ENCODE measurements at places on chromosomes 6 and 20.
A peak's percentile ranks its signal among the peaks of the same experiment; 100 is the strongest.

DNA sequence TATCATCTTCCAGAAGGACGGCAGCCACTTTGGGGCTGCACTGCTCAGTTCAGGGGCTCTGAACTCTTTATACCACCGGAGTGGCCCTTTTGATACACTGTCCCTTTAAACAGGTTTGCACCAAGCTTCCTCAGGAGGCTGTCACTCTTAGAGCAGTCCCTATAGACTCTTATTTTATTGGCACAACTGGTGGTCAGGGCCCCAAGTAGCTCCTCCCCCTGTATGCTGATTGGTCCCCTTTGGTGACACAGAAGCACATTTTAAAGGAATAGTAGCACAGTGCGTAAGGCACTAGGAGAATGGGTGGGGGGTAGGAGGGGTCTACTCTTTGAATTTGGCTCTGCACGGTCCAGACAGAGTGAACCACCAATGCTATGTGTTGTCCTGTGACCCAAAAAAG lies 122.6 kb upstream of the MLN start:
- DNase-seq, result peak; percentile 18

- no peak for DNase-seq
Measured at GRCh38 chr6:119209452-119210205, 131.2 kb upstream of the FAM184A start.

DNA sequence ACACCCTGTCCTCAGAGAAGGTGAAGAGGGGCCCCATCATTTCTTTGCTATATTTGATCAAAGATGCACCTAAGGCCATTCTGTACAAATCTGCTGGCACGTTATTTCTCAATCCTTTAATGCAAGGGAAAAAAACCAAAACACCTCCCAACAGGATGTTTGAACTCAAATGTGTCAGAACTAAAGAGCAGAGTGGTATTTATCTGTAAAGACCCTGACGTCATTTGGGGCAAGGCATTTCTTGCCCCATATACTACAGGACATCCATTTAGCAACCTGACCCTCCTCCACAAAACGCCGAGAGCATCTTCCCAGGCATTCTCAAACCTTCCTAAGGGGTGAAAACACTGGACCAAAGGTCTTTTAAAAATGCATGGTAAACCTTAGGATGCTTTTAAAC lies 50.8 kb downstream of the ZMYND8 start:
- DNase-seq, result no peak

DNA sequence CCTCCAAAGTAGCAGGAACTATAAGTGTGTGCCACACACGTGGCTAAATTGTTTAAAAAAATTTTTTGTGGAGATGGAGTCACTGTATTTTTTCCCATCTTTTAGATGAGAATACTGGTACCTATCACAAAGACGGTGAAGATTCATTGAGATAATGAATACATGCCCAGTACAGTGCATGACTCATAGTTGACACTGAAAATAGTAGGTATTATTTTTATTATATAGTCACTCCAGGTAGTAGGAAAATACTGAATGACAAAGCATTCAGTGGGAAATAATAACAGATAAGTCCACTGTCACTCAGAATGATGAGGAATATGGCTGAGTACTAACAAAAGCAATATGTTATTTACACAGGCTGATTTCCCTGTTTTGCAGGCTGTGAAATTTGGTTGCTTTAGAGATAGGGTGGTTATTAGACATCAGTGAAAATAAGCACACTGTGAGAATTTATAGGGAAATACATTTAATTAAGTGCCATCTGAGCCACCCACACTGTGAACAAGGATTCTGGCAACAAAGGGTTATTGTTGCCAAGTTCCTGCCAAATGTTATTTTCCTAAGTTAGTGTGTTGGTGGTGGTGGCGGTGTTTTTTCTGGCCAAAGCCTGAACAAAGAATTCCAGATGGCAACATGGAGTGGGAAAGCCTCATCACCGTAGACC lies 129.8 kb upstream of the FOXQ1 start:
- DNase-seq, result no peak

- no peak for DNase-seq
Measured at GRCh38 chr6:120604510-120604909, 729.8 kb downstream of the TBC1D32 start.

GRCh38 chr6:1297746-1298145 lies 14.2 kb upstream of the FOXQ1 start:
- DNase-seq, result no peak

GRCh38 chr6:14177413-14178082 lies 60.0 kb downstream of the CD83 start:
- DNase-seq, result no peak

DNA sequence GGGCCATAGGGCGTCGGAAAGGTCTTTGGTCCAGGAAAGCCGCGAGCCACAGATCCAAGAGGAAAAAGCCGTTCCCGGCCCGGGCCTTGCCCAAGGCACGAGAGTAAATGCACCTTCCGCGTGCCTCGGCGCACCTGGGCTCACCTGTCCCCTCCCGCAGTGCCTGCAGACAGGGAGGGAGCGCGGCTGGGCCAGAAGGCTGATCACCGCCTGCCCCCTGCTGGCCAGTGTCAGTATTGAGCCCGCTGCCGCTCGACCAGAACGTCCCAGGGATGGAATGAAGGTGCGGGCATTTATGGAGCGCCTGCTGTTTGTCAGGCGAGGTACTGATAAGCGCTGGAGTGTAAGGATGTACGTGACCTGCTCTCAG lies 679 bp upstream of the LPIN3 start:
- peak; percentile 77 for DNase-seq

DNA sequence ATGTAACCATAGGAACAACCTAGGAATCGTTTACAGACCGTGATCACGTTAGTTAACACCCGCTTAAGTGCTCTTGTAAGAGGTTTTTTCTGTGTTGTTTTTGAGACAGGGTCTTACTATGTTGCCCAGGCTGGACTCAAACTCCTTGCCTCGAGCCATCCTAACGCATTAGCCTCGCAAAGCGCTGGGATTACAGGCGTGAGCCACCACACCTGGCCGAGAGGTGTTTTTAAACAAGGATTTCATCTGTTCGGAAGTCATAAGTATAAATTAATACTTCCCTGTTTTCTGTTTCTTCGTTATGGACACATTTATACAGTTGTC lies 727 bp downstream of the MRS2 start:
- DNase-seq, result no peak

GRCh38 chr20:59469267-59470252 lies 134.8 kb upstream of the PHACTR3 start:
- DNase-seq, result no peak

- DNase-seq, result no peak
Measured at GRCh38 chr6:135449246-135449645, 48.3 kb downstream of the AHI1 start.
